Cardiac septum (tissue), 1 donor: ENCODE measurements at places on chromosomes 1 and 21.

GRCh38 chr1:241964550-241965282 is 7.1 kb downstream of the BECN2 start:
- no peak for DNase-seq

GRCh38 chr1:197632005-197632404 is 143.3 kb downstream of the DENND1B start:
- DNase-seq: no peak

GRCh38 chr1:112297536-112297935 is 98.5 kb upstream of the CTTNBP2NL start:
- no peak for DNase-seq

- DNase-seq: no peak
These were observed 33.1 kb upstream of the SRRM1 start for GRCh38 chr1:24609949-24610517.

GRCh38 chr1:167923324-167924056 is 9.6 kb upstream of the ADCY10 start:
- no peak for DNase-seq

- no peak for DNase-seq
These were observed 18.5 kb downstream of the RNASEL start for GRCh38 chr1:182570611-182570970.

GRCh38 chr21:42237577-42237976 is 18.6 kb downstream of the ABCG1 start:
- no peak for DNase-seq

GRCh38 chr1:192631749-192632148 is 4.2 kb upstream of the RGS13 start:
- DNase-seq: no peak

DNA sequence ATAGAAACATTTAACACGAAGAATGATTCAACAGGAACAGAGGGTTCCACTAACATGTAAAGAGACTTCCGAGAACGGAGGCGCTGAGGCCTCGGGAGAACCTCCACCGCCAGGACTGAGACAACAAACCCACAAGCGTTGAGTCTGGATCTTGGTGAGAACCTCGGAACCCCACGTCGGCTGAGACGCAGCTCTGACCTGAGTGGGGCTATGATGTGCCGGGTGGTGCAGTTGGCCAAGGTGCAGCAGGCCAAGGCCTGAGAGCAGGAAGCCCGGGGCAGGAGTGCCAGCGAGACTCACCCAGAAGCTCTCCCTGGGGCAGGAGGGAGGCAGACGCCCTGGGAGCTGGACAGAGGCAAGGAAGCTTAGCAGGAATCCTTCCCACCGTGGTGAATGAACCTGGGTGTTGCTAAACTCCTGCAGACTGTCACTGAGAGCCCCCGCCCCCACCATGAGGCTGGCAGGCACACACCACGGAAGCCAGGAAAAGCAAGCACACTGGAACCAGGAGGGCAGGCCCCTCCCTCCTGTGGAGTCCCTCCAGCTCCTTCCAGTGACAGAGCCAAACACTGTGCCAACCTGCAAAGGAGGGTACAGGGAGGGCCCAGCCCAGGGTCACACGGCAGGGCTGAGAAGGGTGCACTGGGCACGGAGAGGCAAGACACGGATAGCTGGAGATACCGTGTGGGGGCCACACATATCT is 34.8 kb downstream of the WDR4 start:
- DNase-seq: peak; percentile 78

DNA sequence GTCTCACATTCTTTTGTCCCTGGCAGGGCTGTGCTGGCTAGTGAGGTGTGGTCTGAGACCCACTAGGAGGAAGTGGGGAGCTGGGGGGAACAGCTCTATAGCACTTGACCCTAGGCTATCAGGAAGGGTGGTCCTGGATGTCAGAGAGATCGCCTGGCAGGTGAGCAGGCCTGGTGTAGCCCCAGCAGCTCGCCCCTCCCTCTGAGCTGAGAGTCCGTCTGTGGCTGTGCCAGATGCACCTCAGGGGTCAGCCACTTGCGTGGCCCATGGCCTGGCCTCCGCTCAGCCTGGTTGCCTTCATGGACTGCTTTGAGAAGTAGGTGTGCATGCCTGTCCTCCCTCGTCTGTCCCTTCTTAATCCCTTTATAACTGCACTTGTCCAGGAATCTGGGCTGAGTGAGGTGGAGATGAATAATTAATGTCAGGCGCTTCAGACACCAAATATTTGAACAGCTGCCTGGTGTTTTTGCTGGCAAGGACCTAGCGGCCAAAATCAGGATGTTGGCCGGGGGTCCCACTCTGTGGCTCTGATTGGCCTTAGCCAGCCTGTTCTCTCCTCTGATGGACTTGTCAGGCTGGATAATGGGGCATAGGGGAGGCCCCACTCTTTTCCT is 30.5 kb downstream of the TMEM53 start:
- DNase-seq: no peak

DNA sequence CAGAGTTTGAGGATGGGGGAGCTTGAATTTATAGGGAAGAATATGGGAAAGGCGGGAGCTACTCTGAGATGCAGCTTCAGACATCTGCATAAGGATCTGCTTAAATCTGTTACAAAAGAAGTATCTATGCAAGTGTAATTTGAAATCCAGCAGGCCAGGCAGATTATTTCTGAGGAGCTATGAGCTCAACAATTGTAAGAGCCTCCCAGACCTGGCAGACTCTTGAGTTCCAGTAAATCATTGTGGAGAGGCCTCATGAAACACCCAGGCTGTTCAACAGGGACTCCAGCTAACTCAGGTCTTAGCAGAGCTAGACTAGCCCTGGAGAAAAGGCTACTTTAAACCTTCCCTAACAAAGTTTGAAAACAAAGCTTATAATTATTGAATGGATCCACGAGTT is 647.5 kb upstream of the CHRM3 start:
- DNase-seq: no peak

GRCh38 chr1:148309940-148310500 is 157.9 kb upstream of the NBPF11 start:
- no peak for DNase-seq

DNA sequence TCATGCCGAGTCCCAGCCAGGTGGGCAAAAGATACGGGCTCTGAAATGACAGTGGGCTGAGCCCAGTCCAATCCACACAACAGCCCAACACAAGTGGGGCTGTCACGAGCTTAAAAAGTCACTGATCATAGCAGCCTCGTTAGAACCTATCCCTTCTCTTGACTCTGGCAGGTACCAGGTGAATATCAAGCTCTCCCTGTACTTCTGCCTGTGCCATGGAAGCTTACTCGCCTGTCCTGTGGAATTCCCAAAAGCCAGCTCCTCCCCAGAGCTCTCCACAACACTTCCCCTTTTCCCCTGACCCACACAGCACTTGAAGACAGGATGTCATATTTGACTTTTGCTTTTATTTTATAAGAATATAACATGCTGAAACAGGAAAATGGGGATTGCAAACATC is 5.9 kb downstream of the RGS16 start:
- DNase-seq: no peak

GRCh38 chr1:53738205-53739108 is 507 bp downstream of the GLIS1 start:
- no peak for DNase-seq

GRCh38 chr1:191912517-191912916 is 245.7 kb upstream of the RGS18 start:
- DNase-seq: no peak

DNA sequence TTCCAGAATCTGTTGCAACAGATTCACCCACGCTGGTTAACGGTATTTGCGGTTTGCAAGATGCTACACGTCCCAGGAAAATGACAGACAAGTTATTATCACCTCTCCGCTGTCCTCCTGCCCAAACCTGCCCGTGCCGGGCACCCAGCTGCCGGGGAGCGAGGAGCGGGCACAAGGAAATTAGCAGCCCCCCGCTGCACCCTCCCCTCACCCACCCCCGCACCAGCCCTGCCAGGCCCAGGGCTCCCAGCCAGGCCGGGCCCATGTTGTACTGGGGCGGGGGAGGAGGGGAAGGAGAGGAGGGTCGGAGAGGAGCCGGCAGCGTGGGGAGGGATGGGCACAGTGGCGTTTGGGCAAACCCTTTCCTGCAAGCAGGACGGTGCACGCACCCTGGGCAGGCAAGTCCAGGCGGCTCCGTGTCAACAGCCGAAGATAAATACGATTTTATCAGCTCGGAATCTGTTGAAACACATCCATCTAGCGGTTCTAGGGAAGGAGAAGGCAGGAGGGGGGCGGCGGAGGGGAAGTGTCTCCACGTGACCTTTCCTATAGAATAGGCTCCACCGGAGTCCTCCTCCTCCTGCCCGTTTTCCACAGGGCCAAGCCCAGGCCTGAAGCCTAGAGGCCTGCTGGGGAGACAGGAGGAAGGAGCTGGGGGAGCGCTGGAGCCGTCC is 35.1 kb upstream of the CCDC27 start:
- DNase-seq: no peak

DNA sequence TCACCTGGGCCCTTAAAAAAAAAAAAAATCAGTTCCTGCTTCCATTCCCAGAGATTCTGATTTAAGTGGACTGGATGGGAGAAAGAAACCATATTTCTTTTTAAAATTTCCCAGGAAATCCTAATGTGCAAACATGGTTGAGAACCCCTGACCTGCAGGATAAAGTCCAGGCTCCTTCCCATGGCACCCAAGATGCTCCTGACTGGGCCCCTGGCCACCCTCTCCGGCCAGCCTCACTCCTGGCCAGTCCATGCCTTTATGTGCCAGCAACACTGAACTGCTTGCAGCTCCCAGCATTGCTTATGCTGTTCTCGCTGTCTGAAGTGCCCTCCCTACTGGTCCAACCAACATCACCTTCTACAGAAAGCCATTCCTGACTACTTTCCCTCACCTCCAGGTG is 93.9 kb downstream of the TEX35 start:
- DNase-seq: no peak

- no peak for DNase-seq
These were observed 58.5 kb upstream of the LRRC53 start for GRCh38 chr1:74570797-74571492.

DNA sequence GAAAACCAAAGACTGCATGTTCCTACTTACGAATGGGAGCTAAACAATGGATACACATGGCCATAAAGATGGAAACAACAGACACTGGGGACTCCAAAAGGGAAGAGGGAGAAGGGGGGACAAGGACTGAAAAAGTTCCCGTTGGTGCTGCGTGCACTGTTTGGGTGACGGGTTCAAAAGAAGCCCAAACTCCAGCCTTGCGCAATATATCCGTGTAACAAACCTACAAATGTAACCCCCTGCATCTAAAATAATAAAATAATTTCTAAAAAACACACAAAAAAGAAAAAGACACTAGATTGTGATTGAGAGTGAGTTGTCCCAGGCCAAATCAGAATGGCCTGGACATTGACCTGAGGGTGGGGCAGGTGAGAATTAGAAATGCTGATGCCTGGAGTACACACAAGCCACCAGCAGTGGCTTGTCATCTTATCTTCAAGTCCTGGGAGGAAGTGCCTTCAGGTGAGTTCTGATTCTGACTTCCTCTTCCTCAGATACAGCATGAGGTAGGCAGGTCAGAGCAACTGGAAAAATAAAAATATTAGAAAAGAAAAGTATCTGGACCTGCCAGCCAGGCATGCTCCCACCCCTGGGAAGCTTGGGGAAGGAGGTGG is 54.7 kb downstream of the SPATA46 start:
- DNase-seq: no peak

GRCh38 chr1:211648980-211649934 is 26.2 kb downstream of the NEK2 start:
- no peak for DNase-seq

- DNase-seq: no peak
These were observed at the start of gene NTRK1 for GRCh38 chr1:156860628-156861423. Gene NTRK1, plus strand, starts transcription at chr1:156860865. Its CDS starts 70 bp downstream, at chr1:156860935.

- no peak for DNase-seq
These were observed 193.6 kb upstream of the ADGRL2 start for GRCh38 chr1:81607086-81607485.

DNA sequence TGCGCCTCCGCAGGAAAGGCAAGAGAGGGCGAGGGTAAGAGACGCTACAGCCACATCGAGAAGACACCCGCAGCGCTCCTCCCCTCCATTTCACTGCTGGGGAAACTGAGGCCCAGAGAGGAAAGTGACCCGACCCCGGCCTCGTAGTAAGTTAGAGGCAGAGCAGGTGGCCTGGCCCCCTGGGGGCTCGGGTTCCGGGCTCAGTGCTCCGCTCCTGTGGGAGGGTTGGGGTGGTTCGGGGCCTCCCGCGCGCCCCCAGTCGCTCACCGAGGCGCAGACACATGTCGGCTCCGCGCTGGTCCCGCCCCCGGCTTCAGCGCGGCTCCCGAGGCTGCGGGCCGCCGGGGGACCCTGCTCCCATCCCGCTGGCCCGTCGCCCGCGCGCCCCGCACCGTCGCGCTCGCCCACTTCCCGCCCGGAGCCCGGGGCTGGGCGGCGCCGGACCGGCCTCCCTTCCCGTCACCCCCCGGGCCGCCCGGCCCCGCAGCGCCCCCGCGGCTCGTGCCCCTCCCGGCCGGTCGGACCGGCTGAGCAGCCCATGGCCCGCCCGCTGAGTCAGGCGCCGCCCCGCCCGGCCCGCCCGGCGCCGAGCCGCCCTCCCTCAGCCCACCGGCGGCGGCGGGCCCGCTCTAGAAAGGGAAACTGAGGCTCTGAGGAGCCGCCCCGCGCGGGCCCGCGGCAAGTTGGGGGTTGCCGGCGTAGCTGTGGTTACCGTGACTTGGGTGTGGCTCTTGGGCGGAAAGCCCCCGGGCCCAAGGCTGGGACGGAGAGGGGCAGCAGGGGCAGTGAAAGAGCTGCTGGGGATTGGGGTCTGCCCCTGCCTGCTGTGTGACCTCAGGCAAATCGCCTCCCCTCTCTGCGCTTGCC is at the start of gene TMEM54:
Gene TMEM54, minus strand, starts transcription at position 434 of the 867 bp plus-strand sequence. Its CDS starts 151 bp downstream, at position 283.
- no peak for DNase-seq

GRCh38 chr1:67627906-67628305 is 57.1 kb upstream of the GADD45A start:
- no peak for DNase-seq

GRCh38 chr1:230939806-230940489 is 38.7 kb downstream of the TTC13 start:
- no peak for DNase-seq

- DNase-seq: no peak
These were observed 36.3 kb upstream of the C1orf21 start for GRCh38 chr1:184350573-184350972.

DNA sequence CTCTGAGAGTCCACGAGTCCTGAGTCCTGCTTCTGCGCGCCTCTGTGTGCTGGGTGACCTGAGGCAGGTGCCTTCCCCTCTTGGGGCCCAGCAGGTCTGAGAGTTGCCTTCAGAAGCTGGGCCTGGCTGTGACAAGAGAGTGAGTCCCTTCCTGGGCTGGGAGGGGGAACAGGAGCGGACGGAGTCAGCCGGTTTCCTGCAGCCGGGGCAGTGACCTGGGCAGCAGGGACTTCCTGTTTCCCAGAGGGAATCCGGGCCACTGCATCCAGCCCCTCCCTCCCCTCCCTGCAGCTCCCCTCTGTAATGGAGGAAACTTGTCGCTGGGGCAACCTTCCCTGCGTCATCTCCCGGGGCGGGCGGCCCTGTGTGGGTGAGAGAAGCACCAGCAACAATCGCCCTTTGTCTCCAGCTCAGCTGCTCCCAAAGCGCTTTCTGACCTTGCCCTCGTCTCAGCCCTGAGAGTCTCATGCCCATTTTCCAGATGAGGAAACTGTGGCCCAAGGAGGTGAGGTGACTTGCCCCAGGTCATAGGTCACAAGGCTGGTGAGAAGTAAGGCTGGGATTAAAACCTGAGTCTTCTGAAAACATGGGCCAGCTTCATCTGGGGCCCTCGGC is 61.1 kb downstream of the SDC3 start:
- DNase-seq: peak; percentile 93

- no peak for DNase-seq
These were observed 800 bp upstream of the DNMT3L start for GRCh38 chr21:44262338-44263056.

- DNase-seq: no peak
These were observed 2.9 kb upstream of the BSND start for GRCh38 chr1:54995835-54996234.

GRCh38 chr1:59856725-59857338 is 42.1 kb downstream of the HOOK1 start:
- DNase-seq: no peak
